Left renal pelvis (tissue), 4 donors: ENCODE measurements at places on chromosomes 3 and 15. TPM values are rescaled to one million over a fixed set of nuclear protein-coding genes. Genes with fewer than 3 reads are reported as not detected.
A peak's percentile ranks its signal among the peaks of the same experiment; 100 is the strongest.

The PLA2G4E gene
- polyA plus RNA-seq = not detected

The CEP97 gene
- 13.6 TPM for polyA plus RNA-seq

The EIF5A2 gene
- 10.6 TPM for polyA plus RNA-seq

The GNAT1 gene
- polyA plus RNA-seq = not detected

The TMEM44 gene
- polyA plus RNA-seq = 22.9 TPM

The CX3CR1 gene
- polyA plus RNA-seq = 4.1 TPM

DNA sequence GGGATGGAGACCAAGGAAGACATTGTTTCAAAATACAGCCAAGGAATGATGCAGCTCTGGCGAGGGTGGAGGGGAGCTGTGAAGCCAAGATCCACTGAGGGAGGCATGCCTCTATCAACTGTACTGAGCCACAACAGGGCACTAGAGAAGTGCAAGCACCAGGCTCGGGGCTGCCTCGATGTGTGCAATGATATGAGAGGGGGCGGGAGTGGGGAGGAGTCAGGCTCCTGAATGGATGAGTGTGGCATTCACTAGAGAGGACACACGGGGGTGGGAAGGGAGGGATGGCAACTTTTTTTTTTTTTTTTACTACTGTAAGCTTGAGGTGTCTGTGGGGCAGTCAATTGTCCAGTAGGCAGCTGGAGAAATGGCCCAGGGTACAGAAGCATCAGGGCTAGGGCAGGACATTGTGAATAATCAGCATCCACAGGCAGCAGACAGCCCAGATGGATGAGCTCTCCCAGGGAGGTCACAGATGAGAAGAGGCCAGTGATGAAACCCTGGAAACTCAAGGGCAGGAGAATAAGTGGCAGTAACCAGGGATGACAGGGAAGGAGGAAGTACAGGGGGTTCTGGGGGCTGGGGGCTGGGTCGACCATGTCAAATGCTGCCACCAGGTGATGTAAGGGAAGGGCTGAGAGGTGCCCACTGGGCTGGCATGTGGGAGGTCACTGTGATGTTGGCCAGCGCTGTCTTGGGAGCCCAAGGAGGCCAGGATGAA lies 5.9 kb downstream of the STOML1 start:
- DNase-seq = no peak

DNA sequence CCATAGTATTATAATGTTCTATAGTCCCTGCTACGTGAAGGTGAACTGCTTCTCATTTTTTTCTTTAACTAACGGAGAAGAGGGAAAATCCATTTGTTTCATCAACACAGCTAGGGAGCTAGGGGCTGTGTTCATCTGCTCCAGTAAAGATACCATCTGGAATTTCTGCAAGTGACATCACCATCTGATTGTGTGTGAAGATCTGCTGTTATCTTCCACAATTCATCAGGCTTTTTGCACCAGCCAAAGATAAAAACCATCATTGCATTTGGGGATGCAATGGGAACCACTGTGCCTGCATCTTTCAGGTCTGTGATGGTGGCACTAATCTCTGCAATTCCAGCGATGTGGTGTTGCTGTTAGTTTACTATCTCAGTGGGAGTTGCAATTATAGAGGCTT lies 35.5 kb upstream of the NOX5 start:
- DNase-seq = no peak

GRCh38 chr15:71716990-71717389 lies 93.4 kb upstream of the NR2E3 start:
- DNase-seq = no peak

DNA sequence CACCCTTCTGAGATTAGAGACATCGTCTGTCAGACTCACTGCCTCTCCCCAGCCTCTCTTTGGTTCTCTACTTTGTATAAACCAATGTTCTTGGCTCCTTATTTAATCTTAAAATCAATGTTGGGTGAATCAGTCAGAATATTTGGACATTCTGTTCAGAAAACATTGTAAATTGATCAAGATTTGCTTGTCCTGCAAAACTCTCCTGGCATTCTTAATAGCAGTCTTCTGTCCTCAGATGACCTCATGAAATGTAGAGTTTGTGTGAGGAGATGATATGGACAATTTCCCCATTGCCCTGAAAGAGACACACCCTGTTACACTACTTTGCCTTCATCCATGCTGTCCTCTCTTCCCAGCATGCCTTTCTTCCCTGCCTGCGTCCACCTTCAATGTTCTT lies 33.6 kb downstream of the CD200R1L start:
- DNase-seq = no peak

DNA sequence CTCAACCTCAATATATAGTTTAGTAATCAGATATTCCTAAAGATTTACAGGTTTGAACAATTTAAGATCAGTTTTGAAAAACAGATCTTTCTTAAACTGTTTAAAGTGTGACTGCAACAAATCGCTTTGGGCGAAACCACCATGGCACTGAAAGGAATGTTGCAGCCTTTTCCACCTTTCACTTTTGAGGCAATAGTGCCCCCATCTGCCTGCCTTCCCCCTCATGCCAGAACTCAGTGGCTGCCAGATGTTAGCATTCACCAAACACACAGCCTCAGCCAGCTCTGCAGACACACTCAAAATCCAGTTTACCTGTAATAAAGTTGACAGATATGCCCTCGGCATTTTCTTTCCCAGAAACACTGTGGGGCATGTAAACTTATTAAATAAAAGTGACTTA lies 3.3 kb downstream of the LYSMD4 start:
- DNase-seq = no peak

GRCh38 chr3:106126846-106127235 lies 258.0 kb upstream of the CBLB start:
- no peak for DNase-seq

- DNase-seq = no peak
Measured at GRCh38 chr3:97684490-97684889, 80.1 kb upstream of the ARL6 start.

GRCh38 chr15:80710635-80711554 lies 15.8 kb downstream of the ABHD17C start:
- DNase-seq = no peak

DNA sequence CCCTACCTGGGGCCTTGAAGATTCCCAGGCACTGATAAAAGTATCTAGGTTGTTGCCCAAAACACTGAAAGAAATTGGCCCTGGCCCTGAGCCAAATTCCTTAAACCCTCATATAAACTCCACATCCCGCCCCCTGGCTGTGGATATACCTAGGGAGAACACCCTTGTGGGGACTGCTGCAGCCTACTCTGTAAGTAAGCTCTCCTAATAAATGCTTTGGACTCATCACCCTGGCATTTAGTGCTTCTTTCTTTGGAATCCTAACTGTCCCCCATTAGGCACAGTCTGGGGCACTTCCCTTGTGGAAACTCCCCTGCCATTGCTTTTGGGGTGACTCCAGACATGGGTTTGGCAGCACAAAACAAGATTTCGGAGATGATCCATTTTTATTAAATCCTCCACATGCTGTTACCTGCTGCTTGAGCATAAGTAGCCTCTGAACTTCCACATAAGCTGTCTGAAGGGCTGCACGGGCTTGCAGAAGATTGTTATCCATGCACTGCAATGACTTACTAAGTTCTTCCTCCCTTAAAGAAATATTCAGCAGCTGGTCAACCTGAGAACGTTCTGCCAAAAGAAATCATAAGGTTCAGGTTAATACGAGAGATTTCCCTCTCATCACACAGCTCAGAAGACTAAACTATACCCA lies 46.4 kb downstream of the ZNF106 start:
- no peak for DNase-seq

- peak; percentile 46 for DNase-seq
Measured at GRCh38 chr15:82663186-82663600, 16.0 kb upstream of the CPEB1 start.

GRCh38 chr3:126931806-126932187 lies 51.1 kb upstream of the PLXNA1 start:
- DNase-seq = no peak

- no peak for DNase-seq
Measured at GRCh38 chr15:86570738-86571137, 491.1 kb downstream of the AGBL1 start.

- DNase-seq = no peak
Measured at GRCh38 chr15:100081454-100081853, 260.3 kb downstream of the ADAMTS17 start.

GRCh38 chr15:35697549-35698299 lies 151.8 kb upstream of the DPH6 start:
- no peak for DNase-seq

DNA sequence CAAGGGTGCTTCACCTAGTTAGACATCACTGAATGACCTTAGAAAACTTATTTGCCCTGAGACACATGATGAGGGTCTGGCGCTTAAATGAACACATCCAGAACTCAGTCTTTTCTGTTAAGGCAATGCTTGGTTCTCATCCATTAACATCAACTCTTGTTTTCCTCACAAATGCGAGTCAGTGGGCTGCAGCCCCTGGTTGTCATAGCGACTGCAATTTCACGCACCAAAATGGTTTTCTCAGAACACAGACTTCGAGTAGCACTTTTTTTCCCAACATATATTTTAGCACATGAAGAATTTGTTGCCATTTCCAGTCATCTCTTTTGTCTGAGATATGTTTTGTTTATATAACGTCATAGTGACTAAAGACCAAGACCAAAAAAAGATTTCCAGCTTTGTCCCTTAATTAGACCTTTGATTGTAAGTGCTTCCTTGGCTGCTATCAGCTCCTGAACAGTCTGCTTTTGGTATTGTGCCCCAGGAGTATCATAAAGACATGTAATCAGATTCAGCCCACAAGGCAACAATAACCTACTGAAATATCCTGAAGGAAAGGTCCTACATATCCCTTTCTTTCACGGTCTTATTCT lies 68.5 kb downstream of the GPR176 start:
- DNase-seq = no peak

- DNase-seq = no peak
Measured at GRCh38 chr15:23758891-23759290, 71.8 kb upstream of the NDN start.
